ENCODE measurements at places on chromosomes 1 and 21. TPM values are rescaled to one million over a fixed set of nuclear protein-coding genes. Genes with fewer than 3 reads are reported as not detected.

DNA sequence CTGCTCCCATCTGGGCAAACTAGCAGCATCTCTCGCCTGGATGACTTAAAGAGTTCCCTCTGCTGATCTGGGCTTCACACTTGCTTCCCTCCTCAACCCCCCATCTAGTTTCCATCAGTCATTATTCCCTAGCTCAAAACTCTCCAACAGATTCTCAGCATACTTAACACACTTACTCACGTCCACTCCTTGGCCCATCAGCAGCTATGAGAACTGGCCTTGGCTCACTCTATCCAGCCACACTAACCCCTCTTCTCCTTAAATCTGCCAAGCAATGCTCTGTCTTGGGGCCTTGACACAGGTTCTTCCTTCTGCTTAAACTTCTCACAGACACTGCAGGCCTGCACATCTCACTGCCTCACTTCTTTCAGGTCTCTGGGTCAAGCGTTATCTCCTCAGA is 41.6 kb downstream of the GNG12 start:
- no peaks in the 10 kb centered on the region for H3K36me3 ChIP-seq
- no peak overlapping the region for H3K4me3 ChIP-seq
- no peak overlapping the region for H3K27ac ChIP-seq
- DNase-seq = no peak

DNA sequence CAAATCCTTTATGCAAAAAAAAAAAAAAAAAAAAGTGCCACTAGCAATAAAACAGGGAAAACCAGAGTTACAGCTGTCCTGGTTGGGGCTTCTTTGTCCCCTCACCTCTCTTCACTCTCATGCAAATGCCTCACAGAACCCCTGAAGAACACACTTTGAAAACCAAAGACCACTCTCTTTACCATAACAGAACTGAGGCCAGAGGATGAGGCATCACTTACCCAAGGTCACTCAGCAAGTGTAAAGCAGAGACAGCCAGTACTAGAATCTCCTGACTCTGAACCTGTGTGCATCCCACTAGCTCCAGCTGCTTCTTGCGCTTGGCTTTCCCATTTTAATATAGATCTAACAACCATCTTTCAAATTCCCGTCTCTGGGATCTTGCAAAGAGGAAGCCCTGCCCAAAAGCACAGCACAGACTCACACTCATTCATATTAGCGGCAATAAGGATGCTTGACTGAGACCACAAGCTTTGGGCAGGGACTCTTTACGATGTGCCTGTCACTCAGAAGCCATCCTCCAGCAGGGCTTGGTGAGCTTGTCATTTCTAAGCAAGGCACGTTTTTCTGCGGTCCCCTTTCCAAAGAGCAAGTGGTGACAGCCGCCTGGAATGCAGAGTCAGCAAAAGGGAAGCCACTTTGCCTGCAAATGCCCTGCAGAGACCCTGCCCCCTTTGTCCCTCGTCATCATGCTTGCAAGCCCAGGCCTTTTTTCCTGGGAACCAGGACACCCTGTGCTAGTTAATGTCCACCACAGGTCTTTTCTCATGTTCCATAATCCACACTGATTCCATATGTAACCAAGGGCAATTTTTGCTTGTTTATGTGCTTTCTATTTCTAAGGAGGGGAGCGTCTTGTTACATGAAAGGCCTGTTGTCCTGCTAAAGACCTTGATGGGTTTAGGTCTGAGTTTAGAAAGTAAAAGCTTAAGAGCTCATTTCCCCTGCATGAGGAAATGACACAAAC is 76.5 kb upstream of the NFIA start:
- no peak for DNase-seq
- H3K4me3 ChIP-seq = no peak overlapping the region
- H3K4me1 ChIP-seq = no peaks in the 10 kb centered on the region

EFNA1 gene
- 1.1 TPM for total RNA-seq

SCYL3 gene
- total RNA-seq = 11.0 TPM

CRTC2 gene
- total RNA-seq = 60.6 TPM

Measured in activated CD4-positive, alpha-beta T cell treated with anti-CD3 and anti-CD28 coated beads for 36 hours (primary cell).